ENCODE measurements at places on chromosomes 4 and X.
A peak's percentile ranks its signal among the peaks of the same experiment; 100 is the strongest.

DNA sequence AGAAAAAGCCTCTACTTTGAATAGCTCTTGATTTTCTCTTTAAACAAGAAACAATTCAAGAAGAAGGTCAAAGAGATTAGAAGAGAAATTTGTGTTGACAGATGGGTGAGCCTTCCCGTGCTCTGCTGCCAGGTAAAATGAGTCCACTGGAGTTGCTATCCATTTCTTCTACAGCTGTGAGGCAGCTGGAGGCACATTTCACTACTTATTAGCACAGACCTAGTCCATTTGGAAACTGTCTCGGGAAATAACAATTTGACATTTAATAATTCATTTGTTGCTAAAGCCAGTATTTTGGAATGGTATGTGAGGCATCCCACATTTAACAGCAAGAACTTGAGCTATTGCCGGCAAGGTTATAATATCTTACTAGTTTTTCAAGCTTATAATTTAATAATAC lies 396.8 kb upstream of the GRIA3 start:
- DNase-seq = no peak

- DNase-seq = peak; percentile 27
Measured at GRCh38 chrX:47218920-47219815, 687 bp downstream of the CDK16 start.

GRCh38 chr4:180169394-180169793 lies 2073.8 kb upstream of the TENM3 start:
- no peak for DNase-seq

DNA sequence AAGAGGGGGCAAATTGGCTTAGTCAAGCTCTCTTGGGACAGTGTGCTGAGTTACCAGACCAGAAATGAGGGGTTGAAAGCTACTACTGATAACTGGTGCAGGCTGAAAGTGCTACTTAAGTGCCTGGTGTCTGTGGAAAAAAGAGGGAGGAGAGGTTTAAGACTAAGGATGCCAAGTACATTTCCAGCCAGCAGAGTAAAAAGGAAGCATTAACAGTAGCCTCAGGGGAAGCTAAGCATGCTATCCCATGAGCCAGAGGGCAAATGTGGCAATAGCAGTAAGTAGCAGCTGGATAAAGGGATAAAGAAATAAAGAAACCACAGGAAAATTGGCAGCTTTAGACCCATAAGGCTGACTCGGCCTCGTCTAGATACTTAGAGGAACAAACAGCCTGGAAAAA lies 196.3 kb upstream of the MAB21L2 start:
- no peak for DNase-seq

GRCh38 chr4:118968005-118968404 lies 79.4 kb downstream of the SYNPO2 start:
- DNase-seq = no peak

DNA sequence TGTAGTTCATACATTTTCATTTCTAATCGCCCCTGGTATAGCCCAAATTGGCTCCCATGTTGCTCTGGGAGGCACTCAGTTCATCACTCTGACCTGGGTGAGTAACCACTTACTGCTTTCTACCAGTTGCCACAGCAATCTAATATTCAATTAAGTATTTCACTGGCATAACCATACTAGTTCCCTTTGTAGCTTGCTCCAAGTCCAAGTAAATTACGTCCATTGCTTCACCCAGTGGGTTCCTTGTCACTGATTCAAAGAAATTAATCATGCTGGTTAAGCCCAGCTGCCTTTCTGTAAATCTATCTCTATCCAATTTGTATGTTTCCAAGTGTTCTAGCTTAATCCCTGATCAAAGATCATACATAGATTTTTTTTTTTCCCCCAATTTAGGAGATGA lies 92.0 kb upstream of the CBR4 start:
- DNase-seq = peak; percentile 6

DNA sequence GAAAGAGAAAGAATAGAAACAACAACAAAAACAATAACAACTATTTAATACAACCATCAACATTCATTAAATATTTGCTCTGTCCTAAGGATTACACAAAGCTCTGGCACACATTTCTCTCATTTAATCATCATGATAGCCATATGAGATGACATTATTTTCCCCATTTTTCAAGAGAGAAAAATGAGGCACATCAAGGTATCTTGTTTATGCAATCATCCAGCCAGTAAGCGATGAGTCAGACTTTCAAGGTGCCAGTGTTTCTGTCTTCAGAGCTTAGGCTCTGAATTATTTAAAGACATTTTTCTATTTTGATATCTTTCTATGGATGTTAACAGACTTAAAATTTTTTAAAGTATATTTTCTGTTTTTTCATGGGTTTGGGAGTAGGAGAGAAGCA lies 541.8 kb upstream of the SMIM31 start:
- DNase-seq = no peak

DNA sequence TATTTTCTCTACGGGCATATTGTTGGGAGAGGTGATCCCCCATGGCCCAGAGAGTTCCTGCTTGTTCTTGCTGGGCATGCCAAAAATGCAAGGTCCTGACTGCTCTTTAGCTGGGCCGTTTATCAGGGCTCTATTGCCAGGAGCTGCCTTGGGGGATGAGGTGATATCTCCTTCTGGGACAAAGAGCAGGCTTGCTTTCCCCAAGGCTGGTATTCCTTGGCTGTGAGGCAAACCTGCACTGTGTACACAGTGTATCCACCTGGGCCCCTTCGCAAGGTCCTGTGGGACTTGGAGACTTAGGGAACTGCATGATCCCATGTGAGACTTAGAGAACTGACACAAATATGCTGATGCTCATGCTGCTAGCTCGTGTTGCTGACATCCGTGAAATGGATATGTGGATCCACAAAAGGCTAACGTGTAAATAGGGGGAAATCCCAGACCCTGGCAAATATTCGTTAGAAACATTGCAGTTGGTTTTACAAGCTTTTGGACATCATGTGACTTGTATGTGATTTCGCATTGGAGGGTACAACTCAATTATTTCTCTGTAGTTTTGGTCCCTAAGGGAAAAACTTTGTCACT lies 24.4 kb upstream of the ZFX start:
- no peak for DNase-seq

DNA sequence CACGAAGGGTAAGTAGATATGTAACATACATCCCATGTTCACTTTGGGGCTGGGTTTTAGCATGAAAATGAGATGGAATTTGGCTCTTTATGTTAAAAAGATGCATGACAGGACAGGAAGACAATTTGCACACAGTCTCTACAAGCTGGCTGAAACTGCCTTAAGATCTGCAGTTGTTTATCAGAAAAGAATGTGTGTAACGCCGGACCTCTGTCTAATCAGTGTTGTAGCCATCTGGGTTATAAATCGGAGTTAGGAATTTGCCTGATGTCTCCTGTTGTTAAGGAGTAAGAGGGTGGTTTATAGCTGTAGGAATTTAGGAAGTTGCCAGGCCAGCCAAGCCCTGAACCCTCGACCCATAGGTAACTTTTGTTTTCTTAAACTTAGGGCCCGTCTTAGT lies 562.9 kb upstream of the FAT1 start:
- no peak for DNase-seq

GRCh38 chr4:80154545-80154933 lies 42.8 kb upstream of the PRDM8 start:
- DNase-seq = no peak

DNA sequence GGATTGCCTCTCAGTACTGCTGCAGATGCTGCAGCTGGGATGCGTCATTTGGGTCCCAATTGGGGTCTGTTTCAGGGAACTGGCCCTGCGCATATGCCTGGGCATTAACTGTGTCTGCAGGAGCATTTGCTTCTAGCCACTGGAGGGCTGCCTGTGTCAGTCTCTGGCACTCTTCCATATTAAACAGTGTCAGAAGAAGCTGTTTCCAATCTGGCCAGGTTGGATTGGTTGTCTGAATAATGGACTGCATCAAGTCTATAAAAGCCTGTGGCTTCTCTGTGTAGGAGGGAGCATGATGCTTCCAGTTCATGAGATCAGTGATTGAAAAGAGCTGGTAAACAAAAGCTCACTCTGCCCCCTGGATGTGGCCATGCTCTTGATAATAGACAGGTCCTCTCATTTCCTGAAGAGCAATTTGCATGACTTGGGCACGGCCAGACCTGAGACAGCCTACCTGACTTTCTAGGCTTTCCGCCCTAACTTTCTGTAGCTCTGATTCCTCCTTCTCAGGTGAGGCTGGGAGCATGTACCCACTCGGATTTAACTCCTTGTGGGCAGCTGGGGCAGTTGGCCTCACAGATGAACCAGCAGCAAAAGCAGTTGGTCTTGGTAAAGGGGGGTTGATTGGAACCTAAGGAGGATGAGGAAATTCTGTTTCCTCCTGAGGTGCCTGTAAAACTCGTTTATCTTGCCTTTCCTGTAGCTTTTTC lies 29.2 kb downstream of the SULT1E1 start:
- DNase-seq = no peak

DNA sequence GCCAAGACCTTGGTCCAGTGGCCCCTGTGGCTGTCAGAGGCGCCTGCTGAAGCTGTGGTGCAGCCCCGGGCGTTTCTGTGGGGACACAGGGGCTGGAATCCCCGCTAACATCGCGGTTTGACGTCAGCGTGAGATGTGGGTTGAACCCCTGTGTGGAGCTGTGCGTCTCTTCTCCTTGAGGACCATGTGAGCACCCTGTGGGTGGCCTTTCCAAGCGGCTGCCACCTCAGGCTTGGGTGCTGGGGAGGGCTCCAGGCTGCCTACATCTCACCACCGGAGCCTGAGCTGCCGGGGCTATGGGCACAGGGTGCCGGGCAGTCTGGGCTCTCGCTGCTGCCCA lies 27.7 kb downstream of the UVSSA start:
- no peak for DNase-seq

DNA sequence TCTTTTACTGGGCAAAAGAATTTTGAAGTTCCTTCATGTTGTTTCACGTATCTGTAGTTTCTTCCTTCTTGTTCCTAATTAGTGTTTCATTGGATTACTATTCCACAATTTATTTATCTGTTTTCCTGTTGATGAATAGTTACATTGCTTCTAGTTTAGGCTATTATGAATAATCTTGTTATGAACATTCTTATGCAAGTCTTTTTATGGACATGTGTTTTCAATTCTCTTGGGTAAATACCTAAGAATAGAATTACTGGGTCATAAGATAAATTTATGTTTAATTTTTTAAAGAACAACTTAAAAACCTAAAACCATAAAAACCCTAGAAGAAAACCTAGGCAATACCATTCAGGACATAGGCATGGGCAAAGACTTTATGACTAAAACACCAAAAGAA lies 70.9 kb upstream of the RXFP1 start:
- no peak for DNase-seq

GRCh38 chr4:45358573-45359506 lies 632.5 kb upstream of the GNPDA2 start:
- no peak for DNase-seq

DNA sequence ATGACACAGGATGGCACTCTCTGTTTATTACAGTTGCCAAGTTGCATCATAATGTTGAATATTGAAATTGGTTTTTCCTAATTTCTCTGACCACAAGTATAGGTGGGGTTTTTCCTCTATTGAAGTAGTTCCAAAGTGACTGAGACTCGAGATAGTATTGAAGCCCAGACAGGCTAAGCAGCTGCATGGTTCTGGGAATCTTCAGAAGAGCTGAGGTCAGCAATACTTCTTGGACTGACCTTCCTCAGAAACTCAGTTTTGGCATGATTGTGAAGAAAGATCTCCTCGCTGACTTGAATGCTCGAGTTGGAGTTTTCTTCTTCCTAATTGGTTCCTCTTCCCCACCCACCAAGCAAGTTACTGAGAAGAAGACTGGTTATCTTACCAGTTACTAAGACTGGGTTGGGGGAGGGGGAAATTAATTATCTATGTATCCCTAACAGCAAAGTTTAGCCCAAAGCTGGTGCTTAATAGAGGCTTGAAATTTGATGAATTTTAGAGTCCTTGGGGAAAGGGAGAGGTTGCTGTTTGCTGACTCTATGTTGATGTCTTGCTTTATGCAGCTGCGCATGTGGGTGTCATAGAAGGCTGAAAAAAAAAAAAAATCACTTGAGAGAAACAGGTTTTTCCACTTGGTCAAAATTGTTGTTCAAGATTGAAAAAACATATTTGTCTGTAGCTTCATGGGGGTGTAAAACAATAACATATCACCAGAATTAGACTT lies 91.1 kb downstream of the P2RY10 start:
- DNase-seq = no peak

DNA sequence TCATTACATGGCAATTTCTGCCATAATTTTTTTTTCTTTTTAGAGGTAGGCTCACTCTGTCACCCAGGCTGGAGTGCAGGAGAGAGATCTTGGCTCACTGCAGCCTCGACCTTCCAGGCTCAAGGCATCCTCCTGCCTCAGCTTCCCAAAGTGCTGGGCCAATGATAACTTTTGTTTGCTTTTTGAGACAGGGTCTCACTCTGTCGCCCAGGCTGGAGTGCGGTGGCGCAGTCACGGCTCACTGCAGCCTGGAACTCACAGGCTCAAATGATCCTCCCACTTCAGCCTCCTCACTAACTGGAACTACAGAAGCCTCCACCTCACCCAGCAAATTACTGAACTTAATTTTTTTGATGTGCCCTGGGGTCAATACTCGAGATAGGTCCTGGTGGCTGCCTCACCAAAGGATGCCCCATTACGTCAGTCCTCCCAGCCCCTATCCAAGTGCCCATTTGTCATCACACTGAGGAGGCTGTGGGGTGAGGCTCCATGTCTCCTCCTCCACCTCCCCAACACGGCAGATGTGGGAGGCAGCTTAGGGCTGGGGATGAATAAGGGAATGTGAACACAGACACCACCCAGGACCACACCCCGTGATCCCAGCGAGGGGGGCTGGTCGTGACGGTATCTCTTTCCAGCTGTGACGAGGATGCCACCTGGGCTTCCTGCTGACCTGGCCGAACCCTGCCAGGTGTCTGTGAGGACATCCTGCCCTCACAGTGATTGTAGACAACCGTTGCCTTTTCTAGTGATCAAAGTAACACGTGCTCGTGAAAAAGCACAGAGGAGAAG lies 12.4 kb upstream of the NKX1-1 start:
- no peak for DNase-seq

DNA sequence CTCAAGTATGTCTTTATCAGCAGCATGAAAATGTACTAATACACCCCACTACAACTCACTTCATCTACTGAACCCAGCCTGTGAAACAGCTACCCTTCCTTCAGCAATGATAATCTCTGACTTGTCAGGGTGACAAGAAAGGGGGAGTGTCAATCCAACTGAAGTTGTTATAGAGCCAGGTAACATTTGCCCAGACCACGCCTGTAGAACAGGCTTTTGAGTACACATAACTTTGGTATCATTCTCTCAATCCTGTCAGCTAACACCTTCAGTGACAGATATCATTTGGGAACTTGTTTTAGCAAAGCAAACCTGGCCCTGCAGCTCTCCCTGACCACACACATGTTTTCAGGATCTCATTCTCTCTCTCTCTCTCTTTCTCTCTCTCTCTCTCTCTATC lies 592.2 kb downstream of the SMARCA1 start:
- no peak for DNase-seq

DNA sequence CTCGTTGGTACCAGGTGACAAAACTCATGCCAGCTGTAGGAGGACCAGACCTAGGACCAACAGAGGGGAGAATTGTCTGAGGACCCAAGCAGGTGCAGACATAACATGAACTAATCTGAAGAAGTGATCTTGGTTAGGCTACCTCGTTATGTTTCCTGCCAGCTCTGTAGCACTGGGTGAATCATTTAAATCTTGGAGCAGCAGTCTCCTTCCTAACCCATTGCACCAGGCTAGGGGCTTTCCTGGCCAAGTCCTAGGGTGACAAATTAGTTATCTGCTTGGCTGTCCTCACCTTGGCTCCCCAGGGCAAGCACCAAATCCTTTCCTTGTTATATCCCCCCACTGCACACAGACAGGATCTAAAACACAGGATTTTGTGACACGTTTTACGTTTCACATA lies 87.8 kb downstream of the WWC2 start:
- DNase-seq = no peak

- no peak for DNase-seq
Measured at GRCh38 chr4:18980516-18981233, 959.1 kb upstream of the LCORL start.
